ENCODE measurements at places on chromosomes 12 and 14. TPM values are rescaled to one million over a fixed set of nuclear protein-coding genes. Genes with fewer than 3 reads are reported as not detected.

GRCh38 chr14:93720076-93720815 is 68.0 kb downstream of the PRIMA1 start:
- no peak for ATAC-seq

GRCh38 chr12:124159655-124160054 is 135.2 kb upstream of the RFLNA start:
- no peak for ATAC-seq

GRCh38 chr14:68819260-68819691 is 26.4 kb upstream of the ZFP36L1 start:
- ATAC-seq: peak; percentile 82

DNA sequence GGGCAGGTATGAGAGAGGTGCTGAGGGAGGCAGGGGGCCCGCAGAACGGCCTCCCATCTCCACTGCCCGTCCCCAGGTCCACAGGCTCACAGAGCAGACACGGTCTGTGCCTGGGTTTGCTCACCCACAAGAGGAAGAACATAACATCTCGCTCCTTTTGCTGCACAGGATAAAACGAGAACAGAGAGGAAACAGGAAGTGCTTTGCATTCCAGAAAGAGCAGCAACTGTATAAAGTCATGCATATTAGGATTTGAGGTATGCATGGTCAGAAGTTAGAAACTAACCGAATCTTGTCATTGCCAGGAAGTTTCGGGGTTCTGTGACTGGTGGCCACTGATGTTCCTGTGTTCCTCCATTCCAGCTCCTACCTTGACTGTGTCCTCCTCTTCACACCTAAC is 25.0 kb downstream of the NTF3 start:
- no peak for ATAC-seq

GRCh38 chr12:94042321-94042720 is 106.1 kb upstream of the PLXNC1 start:
- no peak for ATAC-seq

GRCh38 chr12:110683888-110684287 is 5.0 kb downstream of the HVCN1 start:
- ATAC-seq: no peak

DNA sequence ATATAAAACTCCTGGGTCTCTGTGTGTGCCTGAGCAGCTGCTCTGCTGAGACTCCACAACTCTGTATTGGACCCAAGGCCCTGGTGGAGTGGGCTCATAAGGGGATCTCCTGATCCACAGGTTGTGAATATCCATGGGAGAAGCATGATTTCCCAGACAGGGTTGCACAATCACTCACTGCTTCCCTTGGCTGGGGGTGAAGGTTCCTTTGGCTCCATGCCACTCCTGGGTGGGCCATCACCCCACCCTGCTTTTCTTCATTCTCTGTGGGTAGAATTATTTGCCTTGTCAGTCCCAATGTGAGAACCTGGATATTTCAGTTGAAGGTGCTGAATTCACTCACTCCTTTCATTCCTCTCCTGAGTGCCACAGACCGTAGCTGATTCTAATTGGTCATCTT is 205.2 kb upstream of the TMEM260 start:
- ATAC-seq: no peak

GRCh38 chr14:86129426-86129825 is 599.5 kb downstream of the FLRT2 start:
- no peak for ATAC-seq

- ATAC-seq: peak; percentile 74
These were observed 41.6 kb downstream of the UBE3B start for GRCh38 chr12:109518820-109519665.

DNA sequence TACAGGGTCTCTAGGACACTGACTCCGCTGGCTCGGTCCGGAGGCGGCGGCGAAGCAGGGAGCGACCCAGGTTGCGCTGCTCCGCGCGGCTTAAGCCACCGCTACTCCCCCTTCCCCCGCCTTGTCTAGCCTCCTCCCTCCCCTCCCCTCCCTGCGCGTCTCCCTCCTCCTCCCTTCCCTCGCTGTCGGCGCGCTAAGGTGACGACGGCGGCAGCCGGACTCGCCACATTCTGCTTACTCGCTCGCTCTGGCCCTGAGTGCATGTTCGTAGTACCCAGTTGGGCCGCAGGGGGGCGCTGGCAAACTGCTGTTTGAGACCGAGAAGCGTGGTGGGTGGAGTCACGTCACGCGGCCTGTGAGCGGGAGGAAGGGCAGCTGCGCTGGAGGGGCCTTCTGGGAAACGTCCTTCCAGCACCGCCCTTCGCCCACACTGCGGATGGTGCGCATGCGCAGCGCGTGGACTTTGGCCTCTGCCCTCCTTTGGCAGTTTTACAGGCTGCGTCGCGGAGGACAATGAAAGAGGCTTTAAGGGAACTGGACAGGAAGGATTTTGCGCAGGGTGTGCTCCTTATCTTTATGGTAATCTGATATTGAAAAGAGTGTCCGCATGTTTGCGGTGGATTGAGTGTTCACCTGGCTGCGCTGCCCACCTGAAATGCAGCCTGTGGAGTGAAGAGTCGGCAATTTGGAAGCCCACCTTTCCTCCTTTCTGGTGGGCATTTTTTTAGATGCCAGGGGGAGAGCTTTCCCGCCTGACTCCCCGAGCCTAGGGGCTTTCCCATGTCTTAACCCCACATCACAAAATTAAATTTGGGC is at the start of gene SCAF11:
Gene SCAF11, minus strand, starts transcription at position 107 of the 816 bp plus-strand sequence. CDS start 26,407 bp downstream, outside the sequence.
- ATAC-seq: peak; percentile 98

DNA sequence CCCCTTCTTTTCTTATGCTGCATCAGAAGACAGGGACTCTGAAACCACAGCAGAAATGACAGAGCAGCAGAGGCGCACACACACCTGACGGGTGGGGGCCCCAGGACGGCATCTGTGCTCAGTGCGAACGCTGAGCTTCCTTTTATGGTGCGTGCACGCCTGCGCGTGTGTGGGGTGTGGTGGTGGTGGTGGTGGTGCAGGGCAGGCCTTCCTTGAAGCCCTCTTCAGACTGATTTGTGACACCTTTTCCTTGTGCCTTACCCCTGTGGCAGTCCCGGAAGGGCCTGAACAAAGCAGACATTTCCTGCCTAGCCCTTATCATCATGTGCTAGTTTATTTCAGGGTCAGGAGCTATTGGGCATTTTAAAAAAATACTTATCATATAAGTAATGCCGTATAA is 75.7 kb downstream of the TSPAN9 start:
- peak; percentile 40 for ATAC-seq

Gene RFLNA
- total RNA-seq: not detected

Gene EPYC
- total RNA-seq: not detected

Gene PPFIA2
- total RNA-seq: not detected

Gene TAS2R31
- 0.92 TPM for total RNA-seq
